ENCODE measurements at places on chromosomes 5 and 9.

DNA sequence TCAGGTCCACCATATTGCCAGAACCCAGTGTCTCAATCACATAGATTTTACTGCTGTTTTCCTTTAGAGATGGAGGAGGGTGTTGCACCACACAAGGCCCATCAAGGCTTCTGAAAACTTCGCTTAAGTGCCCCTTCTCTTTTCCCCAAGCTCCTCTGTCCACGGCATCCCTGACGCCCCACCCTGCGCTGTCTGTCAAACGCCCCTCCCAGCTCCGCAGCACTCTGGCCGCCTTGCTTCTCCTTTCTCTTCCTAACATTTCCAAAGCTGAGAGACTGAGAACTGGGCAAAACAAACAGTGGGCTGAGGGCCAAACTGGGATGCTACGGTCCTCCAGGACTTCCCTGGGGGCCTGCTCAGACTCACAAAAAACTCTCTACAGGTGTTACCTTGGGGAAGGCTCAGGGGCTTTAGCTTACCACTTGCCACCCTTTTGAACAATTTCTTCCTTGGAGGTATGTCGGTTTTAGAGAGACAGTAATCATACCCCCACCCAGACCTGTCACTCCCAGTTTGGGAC, 28.3 kb upstream of the ERGIC1 start:
- no peak for DNase-seq

- no peak for DNase-seq
These were observed 26.8 kb upstream of the APC start for GRCh38 chr5:112710896-112711295.

DNA sequence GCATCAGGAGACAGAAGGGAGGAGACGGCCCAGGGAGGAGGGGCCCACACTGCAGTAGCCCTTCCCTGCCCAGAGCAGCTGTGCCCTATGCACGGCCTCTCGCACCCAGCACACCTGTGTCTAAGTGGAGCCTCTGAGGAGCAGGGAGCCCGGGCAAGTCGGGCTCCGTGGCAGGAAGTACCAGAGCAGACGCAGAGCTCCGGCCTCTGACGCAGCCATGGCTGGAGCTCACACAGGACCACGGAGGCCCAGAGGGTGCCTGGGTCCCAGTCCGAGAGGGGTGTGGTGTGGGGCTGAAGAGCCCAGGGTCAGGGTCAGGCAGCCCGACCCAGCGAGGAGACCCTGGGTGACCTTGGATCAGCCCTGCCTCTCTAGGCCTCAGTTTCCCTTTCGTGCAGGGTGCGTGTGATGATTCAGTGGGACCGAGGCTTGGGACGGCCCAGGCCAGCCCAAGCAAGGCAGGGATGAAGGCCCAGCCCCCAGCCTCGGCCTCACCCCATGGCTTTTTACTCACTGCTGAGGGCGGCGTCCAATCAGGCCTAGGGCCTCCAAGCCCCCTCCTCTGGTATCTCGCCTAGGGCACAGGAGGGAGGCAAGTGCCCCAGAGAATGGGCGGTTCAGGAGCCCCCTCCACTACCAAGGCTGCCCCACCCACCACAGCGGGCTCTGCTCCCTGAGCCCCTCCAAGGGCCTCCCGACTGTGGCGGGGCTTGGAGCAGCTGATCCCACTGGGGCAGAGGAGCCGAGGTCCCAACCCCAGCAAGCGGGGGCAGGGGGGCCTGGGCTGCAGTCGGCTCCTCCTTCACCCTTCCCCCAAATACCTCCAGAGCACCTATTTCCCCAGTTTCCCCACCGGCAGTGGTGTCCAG, 4.3 kb upstream of the AGPAT2 start:
- no peak for DNase-seq

DNA sequence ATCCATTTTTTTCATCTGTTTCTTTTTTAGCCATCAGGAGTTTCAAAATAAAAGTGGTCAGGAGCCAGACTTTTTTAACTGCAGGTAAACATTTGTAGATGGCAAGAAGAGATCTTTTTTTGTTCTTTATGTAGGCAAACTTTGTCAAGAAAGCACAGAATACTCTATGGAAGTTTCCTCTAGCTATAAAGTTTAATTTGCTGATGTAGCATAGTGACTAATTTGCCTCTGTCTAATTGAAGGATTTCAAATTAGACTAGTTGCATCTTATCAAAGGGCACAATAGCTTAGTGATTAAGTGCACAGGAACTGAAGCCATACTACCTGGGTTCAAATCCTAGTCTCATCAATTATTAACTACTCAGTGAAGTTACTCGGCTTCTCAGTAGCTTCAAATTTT, 22.0 kb downstream of the FGF10 start:
- no peak for DNase-seq

- DNase-seq: no peak
These were observed 68.9 kb downstream of the WDR41 start for GRCh38 chr5:77423022-77423750.

DNA sequence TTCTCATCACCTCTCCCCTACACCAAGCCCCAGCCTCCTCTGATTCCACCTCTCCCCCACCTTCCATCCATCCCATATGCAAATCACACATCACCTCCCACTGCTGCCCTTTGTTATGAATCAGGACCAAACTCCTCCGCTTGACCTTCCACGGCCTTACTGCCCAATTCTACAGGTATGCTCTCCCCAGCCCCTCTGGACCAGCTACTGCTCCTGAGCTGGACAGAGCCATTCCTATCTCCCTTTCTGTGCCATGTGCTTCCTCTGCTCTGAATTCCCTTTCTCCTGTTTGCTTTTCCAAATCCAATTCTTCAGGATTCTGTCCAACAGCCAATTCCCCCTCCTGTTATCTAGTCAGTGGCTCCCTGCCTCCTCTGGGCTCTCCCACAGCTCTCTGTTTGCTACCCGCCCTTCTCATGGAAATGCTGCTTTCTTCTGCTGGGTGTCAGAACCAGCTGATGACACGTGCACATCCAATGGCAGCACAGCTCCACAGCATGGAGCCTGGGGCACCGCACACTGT, 8.3 kb downstream of the FABP6 start:
- DNase-seq: no peak

DNA sequence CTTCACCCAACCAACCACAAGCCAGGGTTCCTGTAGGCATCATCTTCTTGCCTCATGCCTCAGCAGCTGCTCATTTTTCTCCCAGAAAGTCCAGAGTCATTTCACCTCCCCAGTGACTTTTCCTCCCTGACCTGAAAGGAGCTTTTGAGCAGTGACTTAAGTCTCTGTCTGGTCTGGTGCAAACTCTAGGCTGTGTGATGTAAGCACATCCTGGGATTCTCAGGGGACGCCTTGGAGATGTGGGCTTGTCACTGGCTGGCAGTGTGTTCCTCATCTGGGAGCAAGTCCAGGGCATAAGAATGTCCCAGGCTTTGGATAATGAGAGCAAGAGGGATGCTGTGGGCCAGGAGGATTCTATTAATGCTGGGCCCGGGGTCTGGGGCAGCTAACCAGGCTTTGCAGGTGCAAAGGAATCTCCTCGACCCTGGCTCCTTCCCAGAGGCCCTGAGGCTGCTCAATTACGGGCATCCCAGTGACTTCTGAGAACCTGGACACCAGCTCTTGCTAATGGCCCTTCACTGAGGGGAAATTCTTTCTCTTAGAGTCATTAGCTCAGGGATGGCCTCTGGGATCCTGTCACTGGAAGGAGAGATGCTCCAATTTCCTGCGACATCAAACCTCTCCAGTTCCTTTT, 211.0 kb upstream of the PANK3 start:
- no peak for DNase-seq

All from stimulated activated CD4-positive, alpha-beta T cell treated with anti-CD3 and anti-CD28 coated beads, TNF-alpha, amount 100 ng/mL, for 1 hour (primary cell).